Stimulated activated CD4-positive, alpha-beta T cell treated with anti-CD3 and anti-CD28 coated beads, Interleukin-4, amount 100 ng/mL, for 48 hours (primary cell): ENCODE measurements at places on chromosomes 7 and 10.

DNA sequence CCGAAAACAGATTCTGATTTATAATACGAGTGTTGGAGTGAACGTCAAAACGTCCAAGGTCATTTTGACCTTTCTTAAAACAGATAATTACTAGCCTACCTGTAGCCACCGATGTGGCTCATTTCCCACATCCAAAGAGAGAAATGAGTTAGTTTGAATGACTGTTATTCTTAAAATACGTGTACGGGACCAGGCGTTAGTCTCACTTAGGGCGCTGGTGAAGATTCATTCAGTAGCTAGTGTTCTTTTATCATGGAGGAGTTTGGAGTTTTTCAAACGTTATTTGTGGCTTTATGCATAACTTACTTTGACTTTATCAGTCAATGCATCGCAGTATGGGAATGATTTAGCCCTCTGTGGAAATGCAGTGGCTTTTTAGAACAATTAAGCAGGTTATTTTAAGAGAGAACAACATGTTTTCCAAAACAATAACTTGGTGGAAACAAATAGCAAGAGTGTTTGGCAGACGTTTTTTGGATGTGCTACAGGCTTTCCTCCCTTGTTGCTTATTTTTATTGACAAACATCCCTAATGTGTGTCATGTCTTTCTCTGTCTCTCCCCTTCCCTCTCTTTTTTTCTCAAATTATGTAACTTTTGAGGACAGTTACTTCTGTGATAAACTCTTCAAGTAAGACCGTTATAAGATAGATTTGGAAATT is 1.6 kb downstream of the BICC1 start:
- no peak for DNase-seq

- no peak for DNase-seq
Observed at GRCh38 chr10:133568287-133568614, 2.9 kb upstream of the SYCE1 start.

DNA sequence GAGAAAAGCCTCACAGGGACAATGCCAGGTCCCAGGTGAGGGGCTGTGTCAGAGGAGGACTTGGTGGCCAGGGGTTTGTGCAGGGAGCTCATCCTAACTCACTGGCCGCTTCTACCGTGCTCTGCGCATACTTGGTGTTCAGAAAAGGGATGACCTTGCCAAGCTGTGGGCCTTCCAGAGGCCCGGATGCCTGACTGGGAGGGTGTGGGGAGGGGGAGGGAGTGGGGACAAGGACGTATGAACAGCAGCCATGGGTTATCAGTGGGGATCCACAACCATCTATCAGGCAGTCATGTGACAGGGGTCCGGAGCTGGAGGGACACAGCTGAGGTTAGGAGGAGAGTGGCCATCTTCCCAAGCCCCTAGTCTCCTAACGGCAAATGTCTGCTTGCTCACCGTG is 6.2 kb downstream of the SFXN4 start:
- no peak for DNase-seq

DNA sequence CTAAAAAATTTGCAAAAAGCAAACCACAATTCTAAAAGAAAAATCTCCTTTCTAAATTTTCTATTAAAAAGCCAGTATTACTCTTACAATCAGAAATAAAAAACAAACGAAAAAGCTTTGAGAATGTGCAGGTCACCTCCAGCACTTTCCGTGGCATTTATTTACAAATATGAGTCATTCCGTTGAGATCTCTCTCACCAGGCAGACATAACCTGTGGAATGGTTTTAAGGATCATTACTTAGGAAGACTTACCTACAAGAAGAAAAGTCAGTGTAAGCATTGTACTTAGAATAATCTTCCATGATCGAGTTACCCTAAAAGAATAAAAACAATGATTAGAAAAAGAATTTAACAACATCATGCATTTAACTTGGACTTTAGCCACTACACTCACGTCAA is 3.3 kb downstream of the SUN3 start:
- no peak for DNase-seq

- DNase-seq: peak; percentile 61
Observed at GRCh38 chr10:127990846-127991542, 84.1 kb downstream of the PTPRE start.

DNA sequence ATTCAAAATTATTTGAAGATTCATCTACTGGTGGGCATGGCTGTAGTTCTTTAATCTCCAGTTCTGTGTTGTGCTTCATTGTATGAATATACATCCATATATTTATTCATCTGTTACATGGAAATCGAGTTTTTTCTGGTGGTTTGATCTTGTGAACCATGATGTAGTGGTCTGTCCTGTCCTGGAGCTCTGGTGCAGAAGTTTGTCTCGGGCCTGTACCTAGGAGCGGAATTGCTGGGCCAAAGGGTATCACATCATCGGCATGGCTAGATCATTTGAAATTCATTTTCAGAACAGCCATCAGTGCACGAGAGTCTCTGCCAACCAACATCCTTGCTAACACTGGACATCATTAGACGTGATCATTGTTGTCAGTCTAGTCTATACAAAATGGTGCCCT is 107.0 kb downstream of the ELFN1 start:
- no peak for DNase-seq

DNA sequence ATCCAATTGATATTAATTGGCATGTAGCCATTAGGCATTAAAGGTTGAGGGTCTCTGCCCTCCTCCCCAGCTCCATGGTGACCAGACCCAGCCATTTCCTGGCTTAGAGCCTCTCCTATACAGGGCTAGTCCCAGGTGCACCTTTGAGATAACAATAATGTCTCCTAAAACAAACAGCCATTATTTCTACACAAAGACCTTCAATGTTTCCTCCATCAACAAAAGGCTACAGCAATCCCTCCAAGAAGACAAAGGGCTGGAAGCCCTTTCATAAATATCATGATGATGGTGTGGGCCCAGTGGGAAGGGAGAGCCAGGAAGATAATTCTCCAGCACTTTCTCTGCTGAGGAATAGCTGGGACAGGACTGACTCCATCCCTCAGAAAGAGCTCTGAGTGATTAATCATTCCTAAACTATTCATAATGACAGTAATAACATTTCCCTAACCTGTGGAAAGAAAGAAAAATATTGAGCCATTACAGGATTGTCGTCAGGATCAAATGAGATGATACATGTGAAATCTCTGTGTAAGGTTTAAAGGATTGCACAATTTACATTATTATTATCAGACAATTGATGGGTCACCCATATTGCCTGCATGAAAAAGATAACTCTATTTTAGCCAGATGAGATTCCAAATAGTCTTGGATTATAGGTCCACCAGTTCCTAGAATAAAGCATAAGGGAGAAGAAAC is 10.2 kb downstream of the PKD2L1 start:
- DNase-seq: no peak

GRCh38 chr10:26211781-26212444 is 4.7 kb upstream of the GAD2 start:
- no peak for DNase-seq
